ENCODE measurements at places on chromosomes 7 and 10.

- DNase-seq, result no peak
Measured at GRCh38 chr7:55099821-55100543, 81.2 kb downstream of the EGFR start.

DNA sequence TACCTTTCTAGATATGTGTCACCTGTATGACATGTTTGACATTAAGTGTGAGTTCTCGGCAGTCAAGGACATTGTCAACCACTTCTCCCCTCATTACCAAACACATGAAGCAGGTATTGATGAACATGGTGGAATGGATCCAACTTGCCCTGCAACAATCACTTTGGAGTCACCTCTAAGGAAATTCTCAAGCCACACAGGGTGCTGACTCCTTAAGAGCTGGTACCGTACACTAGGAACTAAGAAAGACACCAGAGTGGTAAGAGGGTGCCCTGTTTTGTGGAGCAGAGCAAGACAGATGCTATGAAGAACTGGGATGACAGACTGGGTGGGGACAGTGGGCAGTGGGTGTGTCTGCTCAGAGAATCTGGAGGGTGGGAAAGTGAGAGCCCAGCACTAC, 17.4 kb upstream of the SORBS1 start:
- no peak for DNase-seq

DNA sequence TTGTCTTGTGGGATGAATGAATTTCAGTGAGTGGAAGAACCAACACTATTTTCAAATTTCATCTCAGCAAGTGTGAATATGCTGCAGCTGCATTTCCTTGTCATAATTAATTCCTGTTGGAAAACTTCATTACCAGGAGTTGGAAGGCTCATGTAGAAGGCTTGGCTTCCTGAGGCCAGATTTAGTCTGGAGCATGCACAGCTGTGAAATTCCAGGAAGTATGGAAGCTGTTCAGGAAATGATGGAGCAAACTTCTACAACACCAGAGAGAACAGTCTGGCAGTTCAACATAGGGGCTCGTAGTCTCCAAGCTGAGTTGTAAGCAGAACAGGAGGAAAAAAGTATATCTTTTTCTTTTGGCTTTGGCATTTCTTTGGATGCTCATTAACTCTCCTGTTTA, 1439.9 kb upstream of the CELF2 start:
- no peak for DNase-seq

DNA sequence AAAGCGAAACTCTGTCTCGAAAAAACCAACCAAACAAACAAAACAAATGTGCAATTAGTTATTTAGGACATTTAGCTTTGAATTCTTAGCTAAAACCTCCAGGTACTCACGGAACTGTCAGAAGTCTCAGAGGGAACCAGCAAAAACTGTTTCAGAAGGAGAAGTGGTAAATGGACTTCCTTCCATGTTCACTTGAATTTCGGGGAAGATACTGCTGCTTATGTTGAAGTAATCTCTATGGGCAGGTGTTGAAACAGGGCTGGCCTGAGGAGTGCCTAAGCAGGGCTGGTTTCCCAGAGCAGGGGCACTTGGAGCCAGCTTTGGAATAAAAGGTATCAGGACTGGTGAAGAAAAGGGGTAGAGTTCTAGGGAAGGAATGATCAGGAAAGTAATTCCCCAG, 2.4 kb upstream of the EXOC6 start:
- DNase-seq, result no peak

DNA sequence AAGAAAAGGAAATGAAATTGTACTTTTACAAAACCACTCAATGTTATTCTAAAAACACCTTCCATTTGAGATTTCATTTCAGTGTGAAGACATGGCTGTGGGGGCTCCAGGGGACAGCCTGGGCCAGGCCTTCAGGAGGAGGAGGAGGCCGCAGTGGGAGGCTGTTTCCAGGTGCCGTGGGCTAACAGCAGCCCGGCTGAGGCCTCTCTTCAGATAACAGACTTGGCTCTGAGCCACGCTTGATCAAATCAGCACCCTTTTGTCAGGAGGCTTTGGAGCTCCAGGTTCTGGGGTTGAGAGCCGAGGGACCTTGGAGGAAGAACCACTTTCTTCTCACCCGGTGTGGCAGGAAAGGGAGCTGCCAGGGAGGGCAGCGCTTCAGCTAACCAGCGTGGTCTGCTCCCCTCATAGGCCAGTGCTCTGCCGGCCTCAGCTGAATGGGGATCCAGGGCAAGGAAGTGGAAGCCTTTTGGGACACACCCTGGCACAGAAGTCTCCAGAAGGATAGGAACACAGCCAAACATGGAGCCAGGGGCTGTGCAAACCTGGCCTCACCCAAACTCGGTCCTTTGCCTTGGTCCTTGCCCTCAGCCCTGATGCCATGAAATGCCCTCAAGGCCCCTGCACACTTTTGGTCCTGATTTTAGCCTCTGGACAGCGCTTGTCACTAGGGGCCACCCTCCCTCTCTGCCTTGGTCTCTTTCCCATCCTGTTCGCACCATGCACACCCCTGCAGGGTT, 23.5 kb upstream of the CHST15 start:
- no peak for DNase-seq

DNA sequence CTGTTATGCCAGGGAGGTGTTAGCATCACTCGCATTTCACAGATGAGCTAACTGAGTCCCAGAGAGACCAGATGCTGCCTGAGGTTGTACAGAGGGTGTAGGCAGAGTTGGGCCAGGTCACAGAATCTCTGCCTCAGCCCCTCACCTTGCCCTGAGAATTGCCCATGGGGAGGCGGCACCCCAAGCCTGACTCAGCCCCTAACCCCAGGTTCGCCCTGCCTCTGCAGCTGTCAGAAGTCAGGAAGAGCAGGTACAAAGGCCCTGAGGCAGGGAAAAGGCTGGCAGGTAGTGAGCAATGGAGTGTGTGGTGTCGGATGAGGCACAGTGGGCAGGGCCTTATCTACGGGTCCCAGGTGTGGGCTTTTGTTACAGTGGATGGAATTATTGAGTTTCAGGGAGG, 79.4 kb downstream of the MYL10 start:
- no peak for DNase-seq

GRCh38 chr7:6447581-6448199, at the start of gene DAGLB:
Gene DAGLB, minus strand, starts transcription at chr7:6447954. Its CDS starts 112 bp downstream, at chr7:6447842.
- peak; percentile 85 for DNase-seq

DNA sequence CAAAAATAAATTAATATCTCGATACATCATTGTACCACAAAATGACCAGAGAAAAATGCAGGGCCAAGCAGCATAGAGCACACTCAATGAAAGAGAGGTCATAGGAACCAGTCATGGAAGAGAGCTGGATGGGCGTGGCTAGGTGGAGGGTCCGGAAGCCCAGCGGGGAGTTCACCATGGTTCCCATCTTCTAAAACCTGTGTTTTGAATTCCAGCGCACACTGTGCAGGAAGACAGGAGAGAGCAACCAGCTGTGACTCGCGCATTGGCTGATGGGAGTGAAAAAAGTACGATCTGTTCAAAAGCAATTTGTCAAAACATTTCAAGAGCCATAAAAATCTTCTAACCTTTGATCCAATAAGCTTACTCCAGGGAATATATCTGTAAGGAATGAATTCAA, 125.2 kb upstream of the NANOS1 start:
- no peak for DNase-seq

DNA sequence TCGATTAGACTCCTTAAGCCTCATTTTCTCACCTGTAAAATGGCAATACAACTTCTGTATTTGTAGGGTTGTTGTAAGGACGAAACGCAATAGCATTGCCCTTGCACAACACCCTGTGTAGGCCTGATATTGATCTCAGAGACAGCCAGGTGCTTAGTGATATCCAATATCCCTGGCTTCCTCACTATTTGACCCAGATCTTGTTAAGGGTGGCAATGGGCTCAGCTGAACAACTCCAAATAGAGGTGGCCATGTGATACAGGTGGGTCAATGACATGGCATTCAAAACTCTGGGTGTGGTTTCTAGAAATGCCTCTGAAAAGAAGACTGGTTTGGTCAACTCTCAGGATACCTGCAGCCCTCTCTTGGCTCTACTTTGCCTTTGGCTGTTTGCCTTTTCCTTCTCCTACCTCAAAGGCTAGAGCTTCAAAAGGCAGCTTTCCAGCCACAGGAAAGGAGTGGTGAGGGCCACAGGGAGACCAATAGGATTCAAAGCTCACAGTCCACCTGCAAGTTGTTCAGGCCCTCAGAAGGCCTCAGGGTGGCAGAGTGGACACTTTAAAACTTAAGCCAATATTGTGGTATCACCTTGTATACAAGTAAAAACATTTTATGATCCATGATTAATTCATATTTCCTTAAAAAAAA, 14.9 kb upstream of the GATAD1 start:
- DNase-seq, result no peak

Data from stimulated activated CD8-positive, alpha-beta memory T cell treated with anti-CD3 and anti-CD28 coated beads, Interleukin-15, amount 100 ng/mL, for 4 hours (primary cell).